Aorta (tissue), 5 donors: ENCODE measurements at places on chromosomes 16 and 17. TPM values are rescaled to one million over a fixed set of nuclear protein-coding genes. Genes with fewer than 3 reads are reported as not detected.
A peak's percentile ranks its signal among the peaks of the same experiment; 100 is the strongest.

DNA sequence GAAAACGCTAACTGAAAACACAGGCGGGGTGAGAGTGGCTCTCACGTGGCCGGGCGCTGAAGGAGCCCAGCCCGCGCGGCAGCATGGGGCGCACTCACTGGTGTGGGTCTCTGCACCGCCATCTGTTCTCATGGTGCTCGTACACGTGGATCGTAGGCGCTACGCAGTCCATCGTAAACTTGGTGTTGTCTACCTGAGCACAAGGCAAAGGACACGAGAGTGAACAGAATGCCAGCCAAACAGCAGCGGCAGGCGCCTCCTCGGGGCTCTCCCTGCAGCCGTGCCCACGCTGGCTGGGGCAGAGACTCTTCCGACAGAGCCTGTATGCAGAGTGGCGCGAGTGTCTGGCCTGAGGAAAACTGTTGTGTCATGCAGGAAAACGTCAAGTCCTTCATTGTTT lies 19.1 kb downstream of the EMC8 start:
- H3K27me3 ChIP-seq = no peaks in the 10 kb centered on the region
- no peaks in the 10 kb centered on the region for H3K4me1 ChIP-seq
- no peak for DNase-seq
- peaks cover 10% of the 10 kb centered on the region for H3K36me3 ChIP-seq

DNA sequence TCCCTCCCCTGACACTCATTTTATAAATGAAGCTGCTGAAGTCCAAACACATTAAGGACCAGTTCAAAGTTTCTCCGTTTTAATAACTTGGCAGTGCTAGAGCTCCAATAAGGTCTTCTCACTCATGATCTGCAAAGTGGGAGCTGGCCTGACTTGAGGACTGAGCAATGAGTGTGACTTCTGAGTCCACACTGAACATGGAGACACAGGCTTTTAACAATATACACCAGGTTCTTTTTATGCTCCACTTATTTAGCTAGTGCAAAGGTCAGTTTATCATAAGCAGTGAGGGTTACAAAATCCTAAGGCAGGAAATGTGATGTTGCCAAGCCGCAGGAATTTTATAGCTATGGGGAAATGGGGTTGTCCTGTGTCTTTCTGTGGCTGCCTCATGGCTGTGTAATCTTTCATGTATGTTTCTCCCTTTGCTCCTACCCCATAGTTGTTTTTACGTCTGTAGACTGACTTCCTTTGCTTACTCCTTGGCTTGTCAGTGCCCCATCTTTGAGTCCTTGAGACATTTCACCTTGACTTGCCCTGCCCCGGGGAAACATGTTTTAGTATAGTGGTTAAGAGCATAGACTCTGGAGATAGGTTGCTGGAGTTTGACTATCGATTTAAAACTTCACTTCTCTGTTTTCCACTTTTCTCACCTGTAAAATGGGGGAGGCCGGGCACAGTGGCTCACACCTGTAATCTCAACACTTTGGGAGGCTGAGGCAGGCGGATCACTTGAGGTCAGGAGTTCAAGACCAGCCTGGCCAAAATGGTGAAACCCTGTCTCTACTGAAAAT lies 12.2 kb upstream of the MMD start:
- H3K4me1 ChIP-seq = no peaks in the 10 kb centered on the region
- no peak for DNase-seq
- no peak overlapping the region for H3K4me3 ChIP-seq
- no peak overlapping the region for H3K27ac ChIP-seq

GRCh38 chr17:18315562-18315922 lies 449 bp downstream of the SMCR8 start:
- no peaks in the 10 kb centered on the region for H3K4me1 ChIP-seq
- peak overlapping the region; percentile 12 for H3K27ac ChIP-seq
- no peaks in the 10 kb centered on the region for H3K36me3 ChIP-seq
- H3K4me3 ChIP-seq = peak overlapping the region; percentile 51
- H3K27me3 ChIP-seq = no peaks in the 10 kb centered on the region

DNA sequence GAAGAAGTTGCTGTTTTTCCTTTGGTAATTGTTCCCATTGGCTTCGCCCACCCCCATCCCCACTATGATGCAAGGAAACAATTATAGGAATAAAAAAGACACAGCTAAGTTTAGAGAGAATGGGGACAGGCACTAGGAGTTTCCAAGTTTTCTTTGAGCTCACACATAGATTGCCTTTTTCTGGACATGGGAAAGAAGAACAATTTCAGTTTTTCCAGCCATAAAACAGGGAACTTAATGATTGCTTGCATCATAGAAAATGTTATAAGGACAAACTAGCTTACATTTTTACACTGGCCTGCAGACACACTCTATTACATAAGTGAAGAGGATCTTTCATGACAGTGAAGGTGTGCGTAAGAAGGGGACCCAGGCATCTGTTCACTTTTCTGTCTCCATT lies 142.3 kb upstream of the ZFHX3 start:
- H3K4me1 ChIP-seq = no peaks in the 10 kb centered on the region
- H3K4me3 ChIP-seq = no peak overlapping the region
- no peaks in the 10 kb centered on the region for H3K36me3 ChIP-seq
- no peaks in the 10 kb centered on the region for H3K27me3 ChIP-seq
- no peak overlapping the region for H3K27ac ChIP-seq

The KRT15 gene
- not detected for total RNA-seq

- no peak for DNase-seq
- H3K4me1 ChIP-seq = no peaks in the 10 kb centered on the region
- H3K36me3 ChIP-seq = no peaks in the 10 kb centered on the region
- no peak overlapping the region for H3K4me3 ChIP-seq
- no peak overlapping the region for H3K27ac ChIP-seq
- no peaks in the 10 kb centered on the region for H3K27me3 ChIP-seq
Measured at GRCh38 chr16:60930291-60930690, 1105.9 kb downstream of the CDH8 start.
